ENCODE measurements at places on chromosomes 7 and 10.

GRCh38 chr7:134083766-134084487 is 43.2 kb upstream of the LRGUK start:
- DNase-seq, result no peak

GRCh38 chr10:76270464-76270863 is 839.0 kb downstream of the LRMDA start:
- no peak for DNase-seq

- DNase-seq, result no peak
Observed at GRCh38 chr10:88831709-88832108, 19.9 kb downstream of the ANKRD22 start.

- DNase-seq, result no peak
Observed at GRCh38 chr10:76007667-76008181, 576.3 kb downstream of the LRMDA start.

- DNase-seq, result no peak
Observed at GRCh38 chr7:35722054-35722849, 27.3 kb upstream of the HERPUD2 start.

DNA sequence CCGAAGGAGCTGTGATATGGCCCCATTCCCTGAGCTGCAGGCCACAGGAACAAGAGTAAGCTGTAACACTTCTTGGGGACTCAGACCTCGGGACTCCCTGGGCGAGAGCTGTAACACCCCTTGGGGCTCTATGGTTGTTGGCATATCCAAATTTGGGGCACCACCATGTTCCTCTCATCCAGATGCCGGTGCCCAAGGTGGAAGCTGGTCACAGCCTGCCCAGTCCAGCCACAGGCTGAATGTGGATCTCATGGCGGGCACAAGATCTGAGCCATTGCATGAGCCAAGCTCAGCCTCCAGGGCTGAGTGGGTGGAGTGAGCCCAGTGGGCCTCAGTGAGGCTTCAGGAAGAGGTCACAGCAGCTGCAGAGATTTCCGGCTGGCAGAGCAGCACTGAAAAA is 78.9 kb downstream of the TMEM106B start:
- DNase-seq, result no peak

GRCh38 chr10:10727812-10728211 is 289.9 kb upstream of the CELF2 start:
- no peak for DNase-seq

- DNase-seq, result no peak
Observed at GRCh38 chr7:16492513-16493062, 27.1 kb upstream of the SOSTDC1 start.

DNA sequence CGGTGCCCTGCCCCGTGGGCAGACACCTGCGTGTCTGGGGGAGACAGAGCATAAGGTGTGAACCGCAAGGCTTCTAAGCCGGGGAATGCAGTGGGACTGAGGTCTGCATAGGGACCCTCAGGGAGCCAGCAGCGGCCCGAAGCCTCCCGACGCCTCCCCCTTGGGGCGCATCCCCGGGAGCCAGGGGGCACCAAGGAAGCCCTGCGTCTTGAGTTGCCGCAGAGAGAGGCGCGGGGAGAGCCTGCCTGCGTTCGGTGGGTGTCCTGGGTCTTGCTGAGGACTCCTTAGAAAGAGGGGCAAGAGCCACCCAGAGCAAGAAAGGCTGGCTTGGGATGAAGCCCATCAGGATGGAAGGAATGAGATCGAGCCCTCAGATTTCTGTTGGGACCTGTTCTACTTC is 18.2 kb upstream of the UNCX start:
- no peak for DNase-seq

GRCh38 chr7:53100091-53100490 is 64.7 kb downstream of the POM121L12 start:
- no peak for DNase-seq

DNA sequence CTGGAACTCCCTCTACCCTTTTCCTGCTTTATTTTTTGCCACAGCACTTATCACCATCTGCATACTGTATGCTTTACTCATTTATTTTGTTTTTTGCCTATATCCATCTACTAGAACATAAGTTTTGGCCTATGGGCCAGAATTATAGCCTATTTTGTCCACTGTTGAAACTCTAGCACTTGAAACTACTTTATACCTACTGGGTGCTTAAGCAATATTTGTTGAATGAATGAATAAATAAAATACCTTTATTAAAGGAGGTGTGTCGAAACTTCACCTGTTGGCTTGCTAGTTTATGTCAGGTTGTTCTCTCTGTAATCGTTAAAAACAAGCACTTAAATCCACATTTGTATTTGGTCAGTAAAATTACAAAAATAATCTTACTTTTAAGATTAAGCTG is 53.3 kb downstream of the MTERF1 start:
- DNase-seq, result no peak

GRCh38 chr7:45713669-45714520 is 139.7 kb downstream of the ADCY1 start:
- no peak for DNase-seq

DNA sequence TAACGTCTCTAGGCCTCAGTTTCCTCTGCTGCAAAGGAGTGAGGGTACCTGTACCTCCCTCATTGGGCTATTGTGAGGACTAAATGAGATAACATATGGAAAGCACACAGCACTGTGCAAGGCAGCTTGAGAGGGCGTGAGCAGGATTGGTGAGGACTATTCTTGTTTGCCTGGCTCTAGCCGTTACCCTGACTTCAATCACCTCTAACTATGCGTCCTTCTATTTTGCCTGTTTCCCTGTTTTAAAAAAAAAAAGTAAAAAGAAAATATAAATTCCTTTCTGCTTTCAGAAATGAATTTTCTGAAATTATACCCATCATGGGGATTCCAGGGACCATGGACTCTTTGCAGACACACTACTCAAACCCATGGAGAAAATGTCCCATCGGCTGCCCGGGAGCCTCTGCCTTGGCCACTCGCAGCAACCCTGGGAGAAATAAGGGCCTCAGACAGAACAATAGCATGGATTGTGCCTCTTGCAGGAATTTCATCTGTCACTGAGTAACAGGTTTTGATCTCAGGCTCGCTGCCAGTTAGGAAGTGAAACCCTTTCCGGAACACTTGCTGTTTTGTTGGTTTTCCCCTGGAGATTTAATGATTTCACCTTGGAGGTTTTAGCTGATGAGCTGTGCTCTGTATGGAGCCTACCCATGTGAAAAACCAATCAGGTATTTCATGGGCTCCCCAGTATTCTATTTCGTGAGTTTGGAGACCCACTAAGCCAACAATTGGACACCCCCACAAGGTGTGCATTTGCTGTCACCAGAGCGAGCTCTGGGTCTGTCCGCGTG is 55.6 kb downstream of the STEAP1B start:
- DNase-seq, result no peak

DNA sequence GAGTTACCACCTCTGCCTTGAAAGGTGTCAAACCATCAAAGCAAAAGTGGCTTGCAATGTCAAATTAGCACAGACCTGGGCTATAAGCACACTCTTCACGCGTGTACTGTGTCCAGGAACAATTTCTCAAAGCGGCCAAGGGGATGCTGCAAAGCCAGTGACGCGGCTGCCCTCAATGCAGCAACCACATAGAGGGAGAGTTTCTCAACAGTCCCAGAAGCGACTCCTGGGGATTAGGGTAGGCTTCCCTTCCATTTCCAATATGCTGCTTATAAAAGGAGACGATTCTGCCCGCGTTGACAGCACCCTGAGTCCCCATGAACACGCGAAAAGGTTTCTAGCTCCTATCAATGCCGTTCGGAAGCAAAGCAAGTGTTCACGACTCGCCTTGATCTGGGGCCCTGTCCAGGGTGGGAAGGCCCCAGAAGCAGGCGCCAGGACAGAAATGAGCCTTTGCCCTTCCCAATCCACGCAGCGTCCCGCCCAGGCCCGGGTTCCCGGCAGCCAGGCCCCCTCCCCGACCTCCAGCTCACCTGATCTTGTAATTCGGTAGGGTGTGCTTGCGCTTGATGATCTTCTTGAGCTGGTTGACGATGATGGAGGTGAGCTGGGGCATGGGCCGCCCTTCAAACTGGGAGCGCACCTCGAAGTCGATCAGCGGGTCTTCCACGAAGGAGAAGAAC is 1.3 kb downstream of the PDZD8 start:
- no peak for DNase-seq

GRCh38 chr7:18877874-18878273 is 239.6 kb downstream of the TWIST1 start:
- DNase-seq, result no peak

GRCh38 chr10:111716032-111716431 is 467.5 kb downstream of the GPAM start:
- DNase-seq, result no peak

DNA sequence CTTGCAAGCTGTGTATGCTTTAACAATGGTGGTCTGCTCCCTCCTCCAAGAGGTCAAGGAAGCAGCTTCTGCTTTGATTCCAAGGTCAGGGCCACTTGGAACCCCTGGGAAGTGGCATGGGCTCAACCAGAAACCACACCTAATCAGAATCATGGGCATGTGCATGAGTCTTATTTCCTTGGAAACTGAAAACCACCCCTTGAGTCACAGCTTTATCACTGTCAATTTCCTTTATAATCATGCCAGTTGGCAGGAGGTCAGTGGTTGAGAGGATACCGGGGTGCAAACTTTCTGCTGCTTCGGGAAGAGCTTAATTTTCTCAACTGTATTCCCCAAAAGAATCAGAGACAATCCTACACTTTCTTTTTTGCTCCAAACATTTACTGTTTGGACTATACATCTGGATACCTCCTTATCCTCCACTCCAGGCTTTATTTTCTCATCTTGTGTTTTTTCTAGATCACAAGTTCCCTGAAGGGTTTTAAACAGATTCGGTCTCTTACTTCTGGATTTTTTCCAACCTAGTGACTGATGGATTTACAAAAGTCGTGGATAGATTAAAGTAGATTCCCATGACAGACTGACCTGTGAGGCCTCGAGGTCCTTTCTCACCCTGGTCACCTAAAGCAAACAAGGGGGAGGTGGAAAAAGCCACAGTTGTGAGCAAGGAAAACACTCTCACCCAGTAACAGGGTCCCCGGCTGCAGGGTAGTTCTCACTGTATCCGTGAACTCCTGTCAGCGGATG is 36.0 kb downstream of the COL17A1 start:
- no peak for DNase-seq

DNA sequence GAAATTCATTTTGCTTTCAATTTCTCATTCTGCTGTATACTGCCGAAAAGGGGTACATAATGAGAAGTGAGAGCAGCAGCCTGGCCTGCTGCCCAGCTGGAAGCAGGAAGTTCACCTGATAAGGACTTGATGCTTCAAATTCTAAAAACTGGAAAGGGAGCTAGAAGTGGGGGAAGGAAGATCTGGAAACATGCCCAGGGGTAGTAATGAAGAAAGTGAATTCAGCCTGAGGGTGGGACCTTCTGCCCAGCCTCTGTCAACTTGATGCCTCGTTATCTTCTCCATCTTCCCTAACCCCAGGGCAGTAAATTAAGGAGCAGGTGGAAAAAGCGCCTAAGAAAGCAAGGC is 69.4 kb downstream of the ARMH3 start:
- DNase-seq, result no peak

DNA sequence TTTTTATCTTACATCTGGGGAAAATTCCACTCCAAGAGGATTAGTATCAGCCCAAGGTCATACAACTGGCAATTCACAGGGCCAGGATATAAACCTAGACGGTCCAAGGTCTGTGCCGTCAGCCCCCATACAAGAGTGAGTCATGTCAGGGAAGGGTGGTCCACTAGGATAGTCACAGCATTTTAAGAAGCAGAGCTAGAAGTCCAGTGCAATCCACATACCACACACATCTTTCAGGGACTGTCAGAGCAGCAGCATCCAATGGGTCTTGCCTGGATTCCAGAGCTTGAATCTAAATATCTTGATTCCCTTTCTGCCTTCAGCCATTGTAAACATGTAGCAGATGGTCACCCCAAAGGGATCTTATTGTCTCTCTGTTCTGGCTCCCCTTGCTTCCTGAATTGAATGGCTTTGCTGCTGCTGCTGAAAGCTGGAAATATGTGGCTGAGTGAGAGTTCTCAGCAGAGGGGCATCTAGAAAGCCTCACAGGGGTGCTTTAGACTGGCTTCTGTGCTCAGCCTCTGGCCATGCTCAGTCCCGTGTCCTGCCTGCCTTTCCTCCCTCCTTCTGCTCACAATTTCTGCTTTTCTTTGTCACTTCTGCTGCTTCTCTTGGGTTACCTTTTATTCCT is 9.9 kb upstream of the OR6V1 start:
- DNase-seq, result no peak

GRCh38 chr7:90552521-90552920 is 43.6 kb upstream of the CDK14 start:
- DNase-seq, result no peak

DNA sequence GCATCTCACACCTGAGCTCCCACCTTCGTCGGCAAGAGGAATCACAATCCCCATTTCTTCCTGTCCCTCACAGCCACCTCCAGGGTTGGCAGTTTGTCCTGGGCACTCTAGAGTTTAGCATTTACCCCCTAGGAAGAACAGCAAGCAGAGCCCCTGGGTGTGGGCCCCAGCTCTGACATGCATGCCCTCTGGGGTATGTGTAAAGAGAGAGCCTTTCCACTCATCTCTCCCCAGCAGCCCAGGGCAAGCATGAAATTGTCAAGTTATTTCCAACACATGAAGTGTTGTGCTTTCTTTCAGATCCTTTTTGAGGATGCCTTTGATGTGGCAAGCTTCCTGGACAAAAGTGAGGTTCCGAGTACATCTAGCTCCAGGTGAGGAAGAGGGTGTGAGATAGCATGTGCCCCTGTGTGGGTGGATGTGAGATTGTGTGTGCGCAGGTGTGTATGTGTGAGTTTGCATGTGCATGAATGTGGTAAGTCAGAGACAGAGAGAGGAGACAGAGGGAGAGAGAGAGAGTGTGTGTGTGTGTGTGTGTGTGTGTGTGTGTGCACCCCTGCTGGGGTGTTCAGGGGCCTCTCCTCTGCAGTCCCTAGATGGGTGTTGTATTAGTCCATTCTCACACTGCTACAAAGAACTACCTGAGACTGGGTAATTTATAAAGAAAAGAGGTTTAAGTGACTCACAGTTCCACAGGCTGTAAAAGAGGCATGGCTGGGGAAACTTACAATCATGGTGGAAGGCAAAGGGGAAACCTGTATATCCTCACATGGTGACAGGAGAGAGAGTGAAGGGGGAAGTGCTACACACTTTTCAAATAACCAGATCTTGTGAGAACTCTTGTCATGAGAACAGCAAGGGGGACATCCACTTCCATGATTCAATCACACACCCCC is 18.1 kb downstream of the STRA8 start:
- DNase-seq, result no peak

DNA sequence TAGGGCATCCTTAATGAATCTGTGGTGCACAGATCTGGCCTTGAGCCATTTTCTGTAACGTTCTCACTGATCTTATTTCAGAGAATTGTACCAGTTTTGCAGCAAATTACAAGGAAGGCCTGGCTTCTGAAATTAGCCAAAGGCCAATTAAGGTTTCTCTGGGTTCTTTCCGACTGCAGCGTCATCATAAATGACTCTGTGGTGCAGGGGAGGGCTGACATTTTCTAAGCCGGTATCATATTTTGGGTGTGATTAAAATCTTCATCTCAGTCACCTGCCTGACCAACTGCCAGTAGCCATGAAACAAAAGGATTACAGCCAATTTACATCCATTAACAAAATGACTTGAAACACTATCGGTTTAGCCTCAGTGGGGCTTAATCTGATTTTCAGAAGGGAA is 363.7 kb downstream of the ADRA2A start:
- no peak for DNase-seq

DNA sequence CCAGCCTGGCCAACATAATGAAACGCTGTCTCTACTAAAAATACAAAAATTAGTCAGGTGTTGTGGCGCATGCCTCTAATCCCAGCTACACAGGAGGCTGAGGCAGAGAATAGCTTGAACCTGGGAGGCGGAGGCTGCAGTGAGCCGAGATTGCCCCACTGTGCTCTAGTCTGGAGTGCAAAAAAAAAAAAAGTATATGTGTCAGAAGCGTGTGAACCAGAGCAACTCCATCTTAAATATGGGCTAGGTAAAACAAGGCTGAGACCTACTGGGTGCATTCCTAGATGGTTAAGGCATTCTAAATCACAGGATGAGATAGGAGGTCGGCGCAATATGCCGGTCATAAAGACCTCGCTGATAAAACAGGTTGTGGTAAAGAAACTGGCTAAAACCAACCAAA is 6.2 kb downstream of the CCL24 start:
- DNase-seq, result no peak

Measured in activated CD4-positive, alpha-beta T cell treated with anti-CD3 and anti-CD28 coated beads for 1 hour (primary cell).